ENCODE measurements at places on chromosomes 5 and 9.

GRCh38 chr5:102529031-102529430 is 30.2 kb upstream of the SLCO6A1 start:
- DNase-seq: no peak

GRCh38 chr5:77770293-77771005 is 5.7 kb downstream of the TBCA start:
- no peak for DNase-seq

DNA sequence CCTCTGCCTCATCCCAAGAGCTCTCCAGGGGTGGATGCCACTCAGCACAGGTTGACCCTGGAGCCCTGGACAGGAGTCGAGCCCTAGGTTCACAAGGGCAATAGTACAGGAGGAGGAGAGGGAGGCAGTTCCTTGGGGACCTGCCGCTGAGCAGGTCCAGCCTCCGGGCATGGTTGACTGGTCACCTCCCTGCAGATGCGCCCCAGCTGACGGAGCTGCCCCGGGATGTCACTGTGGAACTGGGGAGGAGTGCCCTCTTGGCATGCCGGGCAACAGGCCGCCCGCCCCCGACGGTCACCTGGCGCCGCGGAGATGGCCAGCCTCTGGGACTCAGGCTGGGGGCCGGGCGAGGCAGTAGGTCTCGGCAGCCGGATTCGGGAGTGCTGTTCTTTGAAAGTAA is 53.7 kb downstream of the HMCN2 start:
- no peak for DNase-seq

GRCh38 chr5:128965638-128966302 is 482 bp downstream of the SLC27A6 start:
- DNase-seq: no peak

- DNase-seq: no peak
Observed at GRCh38 chr9:104269996-104270963, 176.2 kb downstream of the SMC2 start.

DNA sequence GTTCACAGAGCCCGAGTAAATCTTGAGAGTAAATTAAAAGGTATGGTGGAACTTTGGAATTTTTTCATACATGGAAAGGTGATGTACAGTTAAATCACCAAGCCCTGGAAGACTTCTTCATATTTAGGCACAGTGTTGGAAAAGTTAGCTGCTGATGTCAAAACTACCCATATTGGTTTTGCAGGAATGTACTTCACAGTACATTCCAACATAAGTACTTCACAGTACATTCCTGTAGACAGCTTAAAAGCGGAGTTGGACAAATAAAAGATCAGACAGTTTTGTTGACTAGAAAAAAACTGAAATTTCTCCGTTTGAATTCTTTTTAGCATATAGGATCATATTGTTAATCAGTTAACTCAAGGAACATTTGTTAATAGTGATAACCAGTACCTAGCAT is 1.8 kb downstream of the RANBP17 start:
- no peak for DNase-seq

- no peak for DNase-seq
Observed at GRCh38 chr5:179585941-179586401, 35.6 kb downstream of the RUFY1 start.

DNA sequence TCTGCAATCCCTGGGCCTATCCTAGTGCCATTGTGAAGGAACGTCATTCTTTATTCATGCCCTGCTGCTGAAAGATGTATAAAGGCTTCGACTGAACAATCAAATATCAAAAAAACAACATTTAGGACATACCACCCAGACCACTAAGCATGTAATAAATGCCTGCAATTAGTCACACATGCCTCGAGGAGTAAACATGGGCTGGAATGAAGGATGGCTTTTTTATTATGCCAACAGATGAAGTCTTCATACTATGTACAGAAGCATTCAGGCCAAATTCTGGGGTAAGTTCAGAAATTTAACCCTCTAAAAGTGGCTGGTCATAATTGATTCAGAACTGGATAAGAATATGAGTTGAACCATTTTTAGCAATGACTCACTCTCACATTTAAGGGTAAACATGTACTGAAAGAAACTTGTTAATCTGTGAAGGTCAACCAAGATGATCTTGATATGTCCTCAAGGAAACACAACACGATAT is 38.1 kb downstream of the FAM240B start:
- DNase-seq: no peak

- no peak for DNase-seq
Observed at GRCh38 chr5:170533383-170533782, 29.6 kb downstream of the KCNIP1 start.

Data from glomerular endothelial cell (primary cell).